Fibroblast of skin of left quadriceps (primary cell): ENCODE measurements at places on chromosomes 6 and 20.

DNA sequence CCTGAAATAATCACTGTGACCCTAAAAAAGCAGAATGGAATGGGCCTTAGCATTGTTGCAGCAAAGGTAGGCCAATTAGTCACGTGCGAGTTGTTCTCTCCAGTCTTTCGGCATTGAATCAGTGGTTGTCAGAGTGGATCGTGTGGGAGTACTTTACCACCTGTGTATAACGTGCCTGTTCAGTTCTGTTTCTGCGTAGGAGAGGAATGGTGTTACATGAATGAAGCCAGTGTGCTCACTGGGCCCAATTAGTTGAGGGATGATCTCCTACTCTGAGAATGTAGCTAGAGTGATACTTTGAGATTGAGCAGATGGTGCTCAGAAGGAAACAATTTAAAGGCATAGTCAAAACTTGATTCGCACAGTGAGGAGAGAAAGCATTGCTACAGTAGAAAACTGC, 72.4 kb upstream of the KIF25 start:
- peak; percentile 42 for DNase-seq

GRCh38 chr6:150919938-150920337, 54.4 kb downstream of the MTHFD1L start:
- DNase-seq = no peak

- DNase-seq = no peak
These were observed 378.7 kb upstream of the SOX4 start for GRCh38 chr6:21214738-21215448.

GRCh38 chr6:39314273-39314795, at the start of gene KCNK17:
TSS of gene KCNK17 (minus strand) at chr6:39314419. CDS start at chr6:39314320, 99 bp downstream.
- no peak for DNase-seq

DNA sequence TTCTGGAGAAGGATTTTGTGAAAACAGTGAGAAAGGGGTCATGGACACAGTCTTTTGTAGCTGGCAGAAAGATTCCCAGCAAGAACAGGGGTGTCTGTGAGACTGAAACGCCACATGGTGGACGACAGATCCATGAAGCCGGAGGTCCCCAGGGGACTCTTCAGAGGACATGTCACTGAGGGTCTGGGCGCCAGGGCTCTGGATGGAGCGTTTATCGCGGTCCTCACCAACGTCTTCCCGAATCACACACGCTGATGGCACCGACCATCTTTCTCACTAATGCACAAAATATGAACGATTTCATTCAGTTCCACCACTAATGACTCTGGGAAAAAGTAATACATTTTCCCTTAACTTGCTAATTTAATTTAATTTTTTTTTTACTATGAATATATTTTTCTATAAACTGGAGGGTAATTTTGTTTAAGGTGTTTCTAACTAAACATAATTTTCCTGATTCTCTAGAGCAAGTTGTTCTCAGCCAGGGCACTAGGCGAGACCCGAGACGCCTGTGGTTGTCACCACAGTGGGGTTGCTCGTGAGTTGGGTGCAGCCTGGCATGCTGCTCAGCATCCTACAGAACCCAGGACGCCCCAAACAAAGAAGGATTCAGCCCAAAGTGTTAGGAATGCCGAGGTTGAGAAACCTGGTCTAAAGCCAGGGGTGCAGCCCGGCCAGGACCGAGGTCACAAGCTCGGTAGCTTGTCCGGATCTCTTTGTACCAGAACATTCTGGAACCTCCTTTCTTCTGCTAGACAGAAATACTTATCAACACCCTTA, 306.2 kb downstream of the TAF4 start:
- DNase-seq = no peak

GRCh38 chr20:56352345-56353055, 6.3 kb upstream of the FAM210B start:
- DNase-seq = peak; percentile 16

DNA sequence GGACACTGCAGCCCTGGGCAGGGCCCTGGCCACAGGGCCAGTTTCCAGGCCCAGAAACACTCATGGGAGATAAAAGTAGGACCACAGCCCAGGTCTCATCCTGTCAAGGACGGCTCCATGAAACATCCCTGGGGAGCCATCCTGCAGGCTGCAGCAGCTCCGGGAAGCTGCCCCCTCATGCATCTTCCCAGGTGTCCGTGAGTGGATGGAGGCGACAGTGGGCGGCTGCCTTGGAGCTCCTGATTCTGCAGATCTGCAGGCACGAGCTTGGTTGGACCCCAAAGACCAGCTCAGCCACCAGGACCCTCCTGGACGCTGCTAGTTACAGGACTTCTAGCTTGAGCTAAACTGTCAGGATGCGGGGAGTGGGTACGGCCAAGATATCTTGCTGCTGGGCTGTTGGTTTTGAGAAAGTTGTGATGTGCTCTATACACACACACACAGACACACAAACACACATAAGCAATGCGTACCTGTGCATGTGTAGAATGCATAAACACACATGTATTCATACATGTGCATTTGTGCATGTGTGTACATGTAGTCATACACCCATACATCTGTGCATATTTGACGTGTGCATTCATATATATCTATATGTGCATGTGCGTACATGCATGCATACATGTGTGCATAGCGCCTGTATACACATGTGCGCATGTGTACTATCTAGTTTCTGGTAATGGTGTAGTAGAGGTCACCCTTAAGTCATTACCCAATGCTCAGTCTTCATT, 297.8 kb downstream of the TAF4 start:
- DNase-seq = no peak

GRCh38 chr6:140379919-140380318, 1005.5 kb upstream of the CITED2 start:
- no peak for DNase-seq

GRCh38 chr6:73666393-73666792, 12.6 kb upstream of the SLC17A5 start:
- DNase-seq = no peak

DNA sequence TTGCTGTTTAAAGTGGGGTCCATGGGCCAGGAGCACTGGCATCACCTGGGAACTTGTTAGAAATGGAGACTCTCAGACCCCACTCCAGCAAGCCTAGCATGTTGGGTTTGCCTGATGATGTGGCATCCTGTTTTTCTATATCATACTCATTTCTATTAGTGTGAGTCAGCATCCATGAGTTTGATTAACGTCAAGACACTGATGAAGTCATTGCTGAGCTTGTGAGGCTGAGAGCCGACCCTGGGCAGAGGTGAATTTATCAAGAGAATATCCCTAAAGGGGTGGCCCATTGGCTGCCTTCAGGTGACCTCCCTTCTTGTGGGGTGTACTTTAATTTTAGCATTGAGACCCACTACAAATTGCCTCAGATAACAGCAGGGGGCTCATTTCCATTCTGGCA, 43.4 kb upstream of the RNF144B start:
- peak; percentile 42 for DNase-seq

- DNase-seq = no peak
These were observed 49.7 kb downstream of the PROKR2 start for GRCh38 chr20:5267092-5267491.

GRCh38 chr6:56835612-56836011, 119.3 kb upstream of the BEND6 start:
- DNase-seq = no peak

- no peak for DNase-seq
These were observed 43.8 kb downstream of the CEP57L1 start for GRCh38 chr6:109139109-109139508.

DNA sequence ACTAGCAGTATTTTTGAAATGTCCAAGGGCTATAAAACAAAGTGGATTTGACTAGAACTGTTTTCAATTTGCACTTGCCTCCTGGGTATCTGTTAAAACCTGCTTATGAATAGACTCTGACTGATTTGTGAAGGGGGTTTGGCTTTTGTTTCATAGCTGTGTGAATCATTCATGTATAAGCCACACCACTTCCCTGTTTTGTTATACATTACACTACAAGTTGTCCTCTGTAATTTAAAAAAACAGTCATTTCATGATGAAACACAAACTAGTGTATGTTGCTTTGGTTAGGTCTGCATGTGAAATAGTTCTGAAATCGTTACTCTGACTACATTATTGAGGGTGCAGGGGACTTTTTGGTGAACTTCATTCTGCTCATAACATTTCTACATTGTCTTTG, 121.7 kb downstream of the NKAIN2 start:
- no peak for DNase-seq

DNA sequence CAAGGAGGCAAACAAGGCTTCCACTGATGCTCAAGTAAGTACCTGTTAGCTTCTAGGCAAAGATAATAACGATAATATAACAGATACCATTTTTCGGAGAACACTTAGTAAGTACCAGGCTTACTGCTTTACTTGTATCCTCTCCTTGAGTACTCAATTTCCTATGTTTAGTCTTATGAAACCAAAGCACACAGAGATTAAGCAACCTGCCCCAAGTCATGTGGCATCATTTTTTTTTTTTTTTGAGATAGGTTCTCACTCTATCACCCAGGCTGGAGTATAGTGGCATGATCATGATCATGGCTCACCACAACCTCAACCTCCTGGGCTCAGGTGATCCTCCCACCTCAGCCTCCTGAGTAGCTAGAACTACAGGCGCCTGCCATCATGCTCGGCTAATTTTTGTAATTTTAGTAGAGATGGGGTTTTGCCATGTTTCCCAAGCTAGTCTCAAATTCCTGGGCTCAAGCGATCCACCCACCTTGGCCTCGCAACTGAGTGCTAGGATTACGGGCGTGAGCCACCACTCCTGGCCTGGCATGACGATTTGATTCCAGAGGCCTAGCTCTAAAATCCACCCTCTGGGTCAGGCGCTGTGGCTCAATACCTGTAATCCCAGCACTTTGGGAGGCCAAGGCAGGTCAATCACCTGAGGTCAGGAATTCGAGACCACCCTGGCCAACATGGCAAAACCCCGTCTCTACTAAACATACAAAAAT, 14.0 kb downstream of the SPAG4 start:
- no peak for DNase-seq
